Mesenchymal stem cell (in vitro differentiated cells and primary cell): ENCODE measurements at places on chromosomes 16 and 17.

DNA sequence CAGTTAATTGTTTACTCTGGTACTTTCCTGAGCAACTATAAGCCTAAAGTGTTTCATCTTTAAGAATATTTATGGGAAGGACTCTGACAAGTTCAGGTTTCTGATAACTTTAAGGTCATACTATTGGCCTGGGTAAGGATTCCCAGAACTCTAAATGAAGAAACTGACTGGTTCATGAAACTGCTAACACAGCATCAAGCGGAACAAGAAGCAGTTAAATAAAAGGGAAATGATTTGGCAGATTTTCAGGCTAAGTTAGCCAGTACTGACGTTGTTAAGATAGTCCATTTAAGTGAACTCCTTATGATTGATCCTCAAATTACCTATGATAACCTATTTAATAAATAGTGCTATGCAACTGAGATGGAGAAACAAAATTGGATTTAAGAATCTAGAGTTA, 101.6 kb upstream of the CES5A start:
- no peak for DNase-seq
- H3K27me3 ChIP-seq = no peaks in the 10 kb centered on the region
- H3K27ac ChIP-seq = no peak overlapping the region

GRCh38 chr17:6523330-6523729, 33.0 kb downstream of the PITPNM3 start:
- H3K27ac ChIP-seq = no peak overlapping the region
- H3K4me1 ChIP-seq = peaks cover 12% of the 10 kb centered on the region
- peak; percentile 8 for DNase-seq
- H3K4me3 ChIP-seq = no peak overlapping the region

- no peak for DNase-seq
- no peaks in the 10 kb centered on the region for H3K4me1 ChIP-seq
- H3K27me3 ChIP-seq = no peaks in the 10 kb centered on the region
- no peak overlapping the region for H3K27ac ChIP-seq
These were observed 461.3 kb downstream of the PMP22 start for GRCh38 chr17:14803826-14804225.

- peaks cover 3% of the 10 kb centered on the region for H3K36me3 ChIP-seq
- peak; percentile 99 for DNase-seq
- H3K4me3 ChIP-seq = peak overlapping the region; percentile 75
- H3K27me3 ChIP-seq = peaks cover 2% of the 10 kb centered on the region
These were observed 2.8 kb downstream of the KDM6B start for GRCh38 chr17:7836596-7837407.
